Activated CD8-positive, alpha-beta memory T cell treated with anti-CD3 and anti-CD28 coated beads, Interleukin-2, amount 10 ng/mL, durations not matched to agents 7 days and 5 days (primary cell): ENCODE measurements at places on chromosomes 3 and 15.

- DNase-seq = no peak
Measured at GRCh38 chr15:99580076-99580475, 14.3 kb downstream of the MEF2A start.

GRCh38 chr15:82313446-82313845 lies 35.8 kb downstream of the GOLGA6L10 start:
- DNase-seq = no peak

- no peak for DNase-seq
Measured at GRCh38 chr3:160218136-160218535, 7.1 kb upstream of the C3orf80 start.

DNA sequence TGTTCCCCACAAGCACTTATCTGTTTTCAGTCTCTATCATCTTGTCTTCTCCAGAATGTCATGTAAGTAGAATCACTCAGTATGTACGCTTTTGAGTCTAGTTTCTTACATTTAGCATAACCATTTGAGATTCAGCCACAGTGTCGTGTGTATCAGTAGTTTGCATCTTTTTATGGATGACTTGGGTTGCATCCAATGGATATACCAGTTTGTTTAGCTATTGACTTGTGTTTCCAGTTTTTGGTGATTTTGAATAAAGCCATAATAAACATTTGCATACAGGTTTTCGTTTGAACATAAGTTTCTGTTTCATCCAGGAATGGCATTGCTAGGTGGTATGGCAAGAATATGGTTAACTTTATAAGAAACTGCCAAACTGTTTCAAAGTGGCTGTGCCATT lies 12.1 kb downstream of the GRIP2 start:
- DNase-seq = no peak

DNA sequence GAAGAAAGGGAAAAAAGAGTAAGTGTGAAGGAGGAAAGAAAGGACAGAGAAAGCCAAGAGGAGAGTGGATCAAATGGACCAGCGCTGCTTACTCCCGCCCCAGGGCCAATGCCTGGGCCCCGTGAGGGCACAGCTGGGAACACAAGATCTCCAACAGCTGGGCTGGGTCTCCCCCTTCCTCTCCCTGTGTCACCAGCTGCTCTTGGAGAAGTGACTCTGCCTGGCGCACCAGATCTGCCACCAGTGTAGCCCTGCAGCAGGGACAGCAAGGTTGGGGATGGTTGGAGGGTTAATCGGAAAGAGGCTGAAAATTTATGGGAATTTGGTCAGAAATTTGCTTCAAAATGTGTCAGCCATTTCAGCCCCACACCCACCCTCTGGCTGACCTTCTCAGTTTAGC lies 8.4 kb downstream of the CDAN1 start:
- DNase-seq = no peak

DNA sequence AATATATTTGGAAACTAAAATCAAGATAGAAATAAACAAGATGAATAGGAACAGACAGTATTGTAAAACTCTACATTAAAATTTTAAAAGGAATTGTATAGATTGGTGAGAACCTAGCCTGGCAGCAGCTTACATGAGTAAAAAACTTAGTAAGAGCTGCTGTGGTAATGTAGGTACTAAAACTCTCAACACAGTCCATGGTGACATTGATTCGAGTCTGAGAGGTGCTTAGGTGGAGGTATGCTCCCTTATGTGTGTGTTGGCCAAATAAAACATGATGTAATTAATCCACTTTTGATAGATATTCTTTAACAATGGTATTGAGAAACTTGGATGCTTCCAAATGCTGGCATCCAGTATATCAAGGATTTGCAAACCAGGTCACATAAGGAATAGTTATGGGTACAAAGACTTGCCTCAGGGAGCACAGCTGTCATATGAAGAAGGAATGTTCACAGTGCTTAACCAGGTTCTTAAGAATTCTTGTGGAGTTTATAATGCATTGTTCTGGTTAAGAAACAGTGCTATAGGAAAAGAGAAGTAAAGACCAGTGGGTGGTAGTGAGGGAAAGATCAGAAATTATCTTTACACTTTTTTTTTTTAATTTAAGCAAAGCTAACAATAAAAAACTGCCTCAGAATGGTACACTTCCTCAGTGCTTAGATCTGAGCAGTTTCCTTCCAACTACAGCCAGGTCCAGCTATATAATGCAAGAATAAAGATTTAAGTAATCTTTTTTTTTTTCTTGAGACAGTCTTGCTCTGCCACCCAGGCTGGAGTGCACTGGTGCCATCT lies 24.6 kb upstream of the IL20RB start:
- no peak for DNase-seq

DNA sequence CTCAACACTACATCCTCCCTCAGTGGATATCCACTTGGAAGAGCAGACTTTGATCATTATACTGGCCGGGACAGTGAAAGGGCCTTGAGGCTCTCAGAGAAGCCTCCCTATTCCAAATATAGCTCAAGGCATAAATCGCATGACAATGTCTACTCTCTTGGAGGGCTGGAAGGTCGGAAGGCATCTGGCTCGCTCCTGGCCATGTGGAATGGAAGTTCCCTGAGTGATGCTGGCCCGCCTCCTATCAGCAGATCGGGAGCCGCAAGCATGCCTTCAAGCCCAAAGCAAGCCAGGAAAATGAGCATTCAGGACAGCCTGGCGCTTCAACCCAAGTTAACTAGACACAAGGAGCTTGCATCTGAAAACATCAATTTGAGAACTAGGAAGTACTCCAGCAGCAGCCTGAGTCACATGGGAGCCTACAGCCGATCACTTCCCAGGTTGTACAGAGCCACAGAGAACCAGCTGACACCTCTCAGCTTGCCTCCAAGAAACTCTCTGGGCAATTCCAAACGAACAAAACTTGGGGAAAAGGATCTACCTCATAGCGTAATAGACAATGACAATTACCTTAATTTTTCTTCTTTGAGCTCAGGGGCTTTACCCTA lies 25.4 kb downstream of the PHLDB2 start:
- DNase-seq = no peak

- no peak for DNase-seq
Measured at GRCh38 chr15:39416258-39416657, 164.6 kb upstream of the THBS1 start.

DNA sequence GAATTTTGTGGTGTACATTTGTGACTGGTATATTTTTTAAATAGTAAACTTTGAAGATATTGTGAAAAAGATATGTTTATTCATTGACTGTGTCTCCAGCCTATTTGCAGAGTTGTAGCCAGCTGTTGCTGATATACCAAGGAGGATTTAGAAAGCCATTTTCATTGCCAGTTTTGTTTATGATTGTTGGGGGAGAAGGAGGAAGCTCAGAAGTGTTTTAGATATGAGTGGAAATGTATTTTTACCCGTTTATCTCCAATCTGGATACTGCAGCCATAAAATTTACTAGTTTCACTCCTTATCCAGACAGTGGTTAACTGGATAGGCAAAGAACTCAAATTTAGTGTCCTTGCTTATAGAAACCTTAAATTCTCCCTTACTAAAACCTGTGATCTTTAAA lies 18.8 kb downstream of the ATP11B start:
- DNase-seq = no peak

- DNase-seq = no peak
Measured at GRCh38 chr3:113743006-113743630, 2.9 kb downstream of the NAA50 start.
